Stimulated activated CD4-positive, alpha-beta T cell treated with anti-CD3 and anti-CD28 coated beads, Interleukin-4, amount 100 ng/mL, for 48 hours (primary cell): ENCODE measurements at places on chromosomes 3 and 15.

DNA sequence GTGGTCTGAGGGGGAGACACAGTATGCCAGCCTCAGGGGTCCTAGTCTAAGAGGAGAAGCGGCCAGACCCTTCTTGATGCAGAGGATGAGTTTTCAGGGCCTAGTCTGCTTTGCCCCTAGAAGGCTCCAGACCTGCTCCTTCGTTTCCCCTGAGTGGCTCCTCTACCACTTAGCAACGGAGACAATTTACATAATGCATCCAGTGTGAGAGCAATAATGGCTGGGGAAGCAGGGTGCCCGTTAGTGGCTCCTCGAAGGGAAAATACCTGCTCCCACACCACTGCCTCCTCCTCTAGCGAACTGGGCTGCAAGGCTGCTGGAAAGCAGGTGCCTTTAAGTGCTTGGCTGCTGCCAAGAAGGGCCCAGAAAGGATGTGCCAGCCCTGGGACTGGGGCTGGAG is 38.9 kb downstream of the CACNA2D2 start:
- DNase-seq = no peak

DNA sequence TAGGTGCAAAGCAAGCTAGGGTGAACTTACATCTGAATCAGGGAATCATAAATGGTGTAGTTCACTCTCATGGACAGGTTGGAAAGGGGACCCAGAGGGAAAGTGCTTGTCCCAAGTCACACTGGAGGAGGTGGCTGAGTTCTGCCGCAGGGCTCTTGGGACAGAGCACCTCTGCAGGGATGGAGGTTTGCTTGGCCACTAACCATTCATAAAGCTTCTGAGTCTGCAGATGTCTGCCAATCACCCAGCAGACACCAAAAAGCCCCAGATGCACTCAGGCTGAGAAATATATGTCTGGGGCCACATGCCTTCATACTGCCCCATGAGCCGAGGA is 17.9 kb upstream of the RTP2 start:
- no peak for DNase-seq

GRCh38 chr3:182212479-182213076 is 500.9 kb downstream of the SOX2 start:
- DNase-seq = no peak

DNA sequence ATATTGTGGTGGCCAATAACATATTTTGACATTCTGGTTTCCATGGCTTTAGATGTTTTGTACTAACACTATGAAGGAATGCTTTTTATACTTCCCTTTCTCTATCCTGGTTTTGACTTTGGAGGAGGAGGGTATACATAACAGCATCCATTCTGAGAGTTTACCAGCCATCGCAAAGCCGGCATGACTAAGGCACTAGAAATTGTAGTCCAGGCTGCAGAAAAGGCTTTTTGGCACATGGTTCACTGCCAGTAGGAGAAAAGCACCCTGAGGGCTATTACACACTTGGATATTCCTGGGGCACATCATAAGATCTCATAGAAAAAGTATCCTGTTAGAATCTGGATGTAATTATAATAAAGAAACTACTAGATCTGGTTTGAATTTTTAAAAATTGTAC is 101.8 kb downstream of the STT3B start:
- no peak for DNase-seq

DNA sequence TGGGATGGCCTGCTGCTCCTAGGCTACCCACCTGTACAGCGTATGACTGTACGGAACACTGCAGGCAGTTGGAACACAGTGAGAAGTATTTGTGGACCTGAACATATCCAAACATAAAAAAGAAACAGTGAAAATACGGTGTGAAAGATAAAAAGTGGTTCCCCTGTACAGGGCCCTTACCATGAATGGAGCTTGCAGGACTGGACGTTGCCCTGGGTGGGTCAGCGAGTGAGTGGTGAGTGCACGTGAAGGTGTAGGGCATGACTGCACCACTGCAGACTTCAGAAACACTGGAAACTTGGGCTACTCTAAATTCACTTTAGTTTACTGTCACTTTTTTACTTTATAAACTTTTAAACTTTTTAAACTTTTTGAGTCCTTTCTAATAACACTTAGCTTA is 71.2 kb upstream of the SLC6A6 start:
- no peak for DNase-seq

DNA sequence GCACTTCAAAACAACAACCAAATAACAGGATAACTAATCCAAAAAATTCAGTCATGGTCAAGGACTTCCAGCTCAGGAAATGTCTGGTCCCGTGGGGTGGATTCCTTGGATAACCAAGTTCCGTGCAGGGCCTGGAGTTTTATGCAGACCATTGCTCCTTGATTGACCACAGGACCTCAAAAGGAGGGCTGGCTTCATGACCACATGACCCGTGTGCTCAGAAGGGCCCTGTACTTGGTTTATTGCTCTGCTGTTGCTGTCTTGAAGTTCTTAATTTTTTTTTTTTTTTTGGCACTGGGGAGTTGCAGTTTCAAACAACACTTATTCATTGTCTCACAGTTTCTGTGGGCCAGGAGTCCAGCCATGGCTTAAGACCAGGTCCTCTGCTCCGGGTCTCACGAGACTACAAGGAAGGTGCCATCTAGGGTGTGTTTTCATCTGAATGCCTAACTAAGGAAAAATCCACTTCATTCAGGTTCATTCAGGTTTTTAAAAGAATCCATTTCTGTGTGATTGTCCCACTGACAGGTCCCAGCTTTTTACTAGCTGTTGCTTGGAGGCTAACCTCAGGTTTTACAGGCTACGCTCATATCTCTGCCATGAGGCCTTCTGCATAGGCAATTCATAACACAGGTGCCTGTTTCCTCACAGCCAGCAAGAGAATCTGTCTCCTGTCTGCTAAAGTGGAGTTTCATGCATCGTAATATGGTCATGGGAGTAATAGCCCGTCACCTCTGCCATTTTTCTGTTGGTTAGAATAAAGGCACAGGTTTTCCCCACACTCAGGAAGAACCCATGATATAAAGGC is 65.3 kb downstream of the FLNB start:
- DNase-seq = no peak

DNA sequence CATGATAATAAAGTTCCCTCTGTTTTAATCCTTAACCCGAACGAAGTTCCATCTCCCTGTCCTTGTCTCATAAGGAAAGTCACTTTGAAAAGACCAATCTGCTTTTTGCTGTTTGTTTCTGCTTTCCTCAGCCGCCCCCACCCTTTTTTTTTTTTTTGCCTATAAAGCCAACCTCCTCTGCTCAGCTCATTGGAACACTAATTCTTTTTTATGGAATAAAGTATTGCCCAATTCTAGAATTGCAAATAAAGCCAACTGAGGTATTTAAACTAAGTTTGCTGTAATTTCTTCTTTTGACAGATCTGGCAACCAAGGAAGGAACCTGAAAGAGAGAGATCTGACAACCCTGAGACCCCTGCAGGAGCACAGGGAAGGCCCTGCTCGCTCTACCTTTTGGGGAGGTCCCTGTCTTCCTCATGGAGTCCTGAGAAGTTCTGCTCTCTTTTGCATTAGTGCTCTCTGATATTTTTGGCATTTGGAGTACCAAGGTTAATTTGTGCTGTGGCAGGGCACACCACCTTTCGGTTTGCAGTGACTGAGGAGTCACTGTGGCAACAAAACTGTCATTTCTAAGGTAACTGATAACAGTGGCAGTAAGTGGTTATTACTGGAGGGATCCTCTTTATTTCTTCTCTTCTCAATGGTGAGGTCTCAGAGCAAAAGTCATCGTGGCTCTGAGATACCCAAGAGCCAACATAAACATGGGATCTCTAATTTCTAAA is 35.2 kb upstream of the TRPM1 start:
- DNase-seq = no peak

GRCh38 chr3:170864525-170865208 is 5.3 kb downstream of the RPL22L1 start:
- no peak for DNase-seq

GRCh38 chr15:67165254-67166253 is 88.9 kb downstream of the AAGAB start:
- DNase-seq = no peak

- no peak for DNase-seq
Measured at GRCh38 chr15:73856458-73857192, 16.7 kb upstream of the TBC1D21 start.

GRCh38 chr15:96220657-96221056 is 109.8 kb upstream of the NR2F2 start:
- DNase-seq = no peak

DNA sequence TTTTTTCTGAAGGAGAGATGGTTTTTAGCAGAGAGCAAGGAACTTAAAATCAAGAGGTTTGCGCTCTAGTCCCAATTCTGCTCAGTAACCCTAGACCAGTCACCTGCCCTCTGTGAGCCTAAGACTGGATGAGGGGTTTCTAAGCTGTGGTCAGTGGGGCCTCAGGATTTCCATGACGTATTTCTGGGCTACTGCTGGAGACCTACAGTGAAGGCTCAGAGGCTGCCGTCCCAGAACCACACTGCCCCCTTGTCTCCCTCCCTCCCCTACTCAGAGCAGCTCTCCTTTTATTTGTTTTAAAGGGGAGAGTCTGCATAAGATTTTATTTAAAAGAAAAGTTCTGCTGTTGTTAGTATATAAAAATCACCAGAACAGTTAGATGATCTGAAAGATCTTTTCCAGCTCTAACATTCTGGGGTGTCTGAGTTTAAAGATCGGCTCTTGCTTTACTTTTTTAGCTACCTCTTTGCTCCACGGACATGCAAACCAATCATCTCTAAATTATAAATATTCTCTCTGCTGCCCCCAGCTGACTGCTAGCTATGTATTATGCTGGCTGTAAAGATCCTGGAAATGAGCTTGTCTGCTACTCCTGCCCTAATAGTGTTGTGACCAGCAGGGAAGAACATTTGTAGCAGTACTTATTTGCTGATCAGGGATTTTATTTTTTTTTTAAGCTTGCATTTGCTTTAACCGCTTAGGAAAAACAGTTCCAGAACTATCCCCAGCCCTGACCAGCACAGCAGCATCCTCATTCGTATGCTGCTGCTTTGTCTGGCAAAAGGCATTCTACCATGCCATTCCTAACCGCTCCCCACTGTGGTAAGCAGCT is 28.6 kb upstream of the NDUFB4 start:
- no peak for DNase-seq

DNA sequence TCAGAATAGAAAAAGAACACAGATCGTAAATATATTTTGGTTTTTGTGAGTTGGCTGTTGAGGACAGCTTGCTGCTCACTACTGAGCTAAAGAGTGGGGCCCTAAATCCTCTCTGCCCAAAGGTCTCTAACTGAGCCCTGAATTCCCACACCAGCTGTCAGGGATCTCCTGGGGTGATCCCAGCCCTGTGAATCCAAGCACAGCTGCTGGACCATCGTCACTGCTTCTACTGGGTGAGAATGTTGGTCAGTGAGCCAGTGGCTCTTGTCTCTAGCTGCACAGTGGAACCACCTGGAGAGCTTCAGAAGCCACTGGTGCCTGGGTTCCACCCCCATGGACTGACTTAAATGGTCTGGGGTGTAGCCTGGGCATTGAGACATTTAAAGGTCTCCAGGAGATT is 90.5 kb upstream of the IL12A start:
- no peak for DNase-seq

GRCh38 chr3:148591525-148591924 is 106.2 kb upstream of the AGTR1 start:
- no peak for DNase-seq

GRCh38 chr3:179871782-179872181 is 165.0 kb downstream of the PEX5L start:
- DNase-seq = no peak
